Posterior cingulate gyrus (tissue), 11 donors: ENCODE measurements at places on chromosomes 3 and 15.

DNA sequence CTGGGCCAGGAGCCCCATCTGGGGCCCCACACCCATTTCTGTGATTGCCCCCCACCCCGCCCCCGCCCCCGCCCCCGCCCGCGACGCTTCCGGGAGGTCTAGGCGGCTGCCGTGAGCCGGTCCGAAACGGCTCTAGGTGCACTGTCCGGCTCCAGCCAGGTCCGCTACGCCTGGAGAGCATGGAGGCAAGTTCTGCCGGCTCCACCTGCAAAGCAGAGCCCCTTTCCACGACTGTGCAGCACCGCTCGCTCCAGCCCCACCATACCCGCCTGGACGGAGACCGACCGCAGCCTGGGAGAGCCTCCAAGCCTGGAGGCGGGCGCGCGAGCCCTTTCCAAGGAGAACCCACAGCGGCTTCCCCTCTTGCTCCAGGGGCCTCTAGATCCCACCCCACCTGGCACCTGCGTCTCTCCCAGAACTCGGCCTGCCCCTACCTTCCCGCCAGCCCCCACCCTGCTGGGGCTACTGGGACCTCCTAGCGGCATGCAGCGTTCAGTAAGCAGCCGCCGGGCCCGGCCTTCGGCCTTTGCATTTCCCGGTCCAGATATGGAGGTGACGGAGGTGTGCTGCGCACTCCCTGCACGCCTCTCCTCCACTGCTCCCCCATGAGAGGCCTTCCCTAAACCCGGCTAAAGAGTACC, 66.2 kb downstream of the KLF13 start:
- no peak for DNase-seq

GRCh38 chr3:46354984-46355383, 1.1 kb downstream of the CCR2 start:
- no peak for DNase-seq

- no peak for DNase-seq
Observed at GRCh38 chr15:33982516-33982915, 14.2 kb downstream of the CHRM5 start.

DNA sequence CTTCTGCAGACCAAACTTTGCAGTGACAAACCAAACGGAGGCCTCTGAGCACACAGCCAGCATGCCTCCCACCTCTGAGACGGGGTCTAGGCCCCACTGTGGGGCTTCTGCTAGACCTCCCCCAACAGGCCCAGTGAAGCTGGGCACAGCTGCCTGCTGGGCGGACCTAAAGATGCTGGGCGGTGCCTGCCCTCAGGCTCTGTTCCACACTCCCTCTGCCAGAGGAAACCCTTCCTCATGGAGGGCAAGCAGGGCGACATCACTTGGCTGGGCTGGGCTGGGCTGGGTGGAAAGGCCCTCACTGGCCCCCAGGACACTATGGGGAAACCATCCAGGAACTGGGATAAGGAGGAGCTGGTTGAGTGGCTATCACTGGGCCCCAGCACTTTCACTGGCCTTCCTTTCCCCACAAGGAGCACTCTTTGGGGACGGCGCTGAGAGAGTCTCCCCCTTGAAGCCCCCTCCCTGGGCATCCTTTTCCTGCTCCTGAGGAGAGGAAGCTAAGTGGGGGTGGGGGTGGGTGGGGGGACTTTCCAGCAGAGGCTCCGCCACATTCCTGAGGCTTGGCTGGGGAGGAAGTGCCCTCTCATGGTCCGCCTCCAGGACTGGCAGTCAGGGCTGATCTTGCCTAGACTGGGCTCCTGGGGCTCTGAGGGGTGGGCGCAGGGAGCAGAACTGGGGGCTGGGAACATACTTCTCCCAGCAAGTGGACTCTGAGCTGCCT, 98.1 kb upstream of the HACD2 start:
- DNase-seq: no peak

- no peak for DNase-seq
Observed at GRCh38 chr3:56869157-56869889, 67.6 kb upstream of the ARHGEF3 start.

DNA sequence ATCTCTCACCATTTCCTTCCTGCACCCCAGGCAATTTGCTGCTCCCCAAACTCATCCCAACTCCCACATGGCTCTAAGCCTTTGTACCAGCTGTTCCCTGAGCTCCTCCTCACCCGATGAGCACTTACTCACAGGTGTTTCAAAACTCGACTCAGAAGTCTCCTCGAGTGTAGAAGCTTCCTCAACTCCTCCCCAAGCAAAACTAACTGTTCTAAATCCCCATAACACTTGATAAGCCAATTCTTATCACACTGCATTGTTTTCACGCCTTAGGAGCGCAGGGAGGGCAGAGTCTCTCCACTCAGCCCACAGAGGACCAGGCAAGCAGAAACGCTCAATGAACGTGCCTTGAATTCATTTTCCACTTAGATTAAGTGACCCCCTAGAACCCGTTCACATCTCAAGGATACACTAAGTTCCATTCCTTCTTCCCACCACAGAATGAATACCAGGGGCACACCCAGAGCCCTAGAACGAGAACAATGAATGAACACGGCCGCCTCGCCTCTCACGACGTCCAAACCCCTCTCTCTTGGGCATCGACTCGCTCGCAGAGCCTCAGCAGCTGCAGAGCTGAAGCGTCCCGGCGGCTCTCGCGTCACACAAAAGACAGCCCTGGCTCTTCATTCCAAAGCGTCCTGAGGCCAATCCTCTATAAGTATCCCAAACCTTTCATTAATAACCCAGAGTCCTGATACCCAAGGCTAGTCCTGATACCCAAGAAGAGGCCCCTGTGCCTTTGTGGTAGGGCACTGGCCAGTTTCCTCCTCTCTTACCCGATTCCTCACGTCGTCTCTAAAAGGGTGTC, 1.1 kb downstream of the RAF1 start:
- peak; percentile 30 for DNase-seq
